ENCODE measurements at places on chromosomes 11 and 22.

DNA sequence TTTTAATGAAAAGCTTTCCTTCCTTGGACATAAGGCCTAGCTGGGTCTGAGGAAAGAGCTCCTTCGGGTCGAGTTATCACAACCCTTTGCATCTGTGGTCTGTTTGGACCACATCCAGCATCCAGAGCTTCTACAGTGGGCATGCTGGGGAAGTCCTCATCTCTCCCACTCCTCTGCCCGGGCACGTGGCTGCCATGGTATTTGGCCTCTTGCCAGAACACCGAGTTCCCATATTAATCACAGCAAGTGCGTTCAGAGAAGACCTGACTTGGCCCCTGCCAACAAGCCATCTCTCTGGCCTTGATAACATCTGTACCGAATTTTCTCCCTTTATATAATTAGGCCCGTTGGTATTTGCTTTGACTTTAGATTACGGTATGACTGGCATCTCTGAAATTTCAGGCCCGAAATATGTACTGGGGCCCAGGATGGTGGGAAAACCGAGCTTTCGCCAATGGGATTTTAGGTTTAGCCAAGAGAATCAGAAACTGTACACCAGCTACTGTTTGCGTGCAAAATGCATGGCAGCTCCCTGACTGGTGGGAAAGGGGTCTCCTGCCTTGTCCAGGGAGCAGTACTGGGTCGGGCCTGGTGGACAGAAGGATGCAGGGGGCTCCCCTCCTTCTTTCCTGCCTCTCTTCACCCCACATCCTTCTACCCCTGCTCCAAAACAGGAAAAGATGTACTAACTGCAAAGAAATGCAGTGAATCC is 90.0 kb downstream of the MICAL2 start:
- no peak for DNase-seq

- DNase-seq: no peak
Observed at GRCh38 chr22:39179841-39180335, 27.4 kb upstream of the CBX7 start.

DNA sequence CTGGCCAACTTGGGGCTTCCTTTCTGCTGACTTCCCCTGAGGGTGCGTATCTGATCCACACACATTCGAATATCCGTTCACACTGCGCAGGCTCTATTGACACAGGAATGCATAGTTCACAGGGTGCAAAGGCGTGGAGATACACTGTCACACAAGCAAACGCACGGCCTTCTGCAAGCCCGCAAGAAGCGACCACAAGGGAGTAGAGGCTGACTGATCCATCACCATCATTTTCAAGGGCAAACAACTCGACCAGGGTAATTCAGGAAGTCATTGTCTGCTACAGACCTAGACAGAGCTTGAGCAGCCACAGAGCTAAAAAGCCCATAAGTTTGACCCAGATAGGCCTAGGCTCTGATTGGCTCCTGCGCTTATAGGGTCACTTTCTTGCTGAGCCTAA is 392.3 kb downstream of the MN1 start:
- DNase-seq: no peak

DNA sequence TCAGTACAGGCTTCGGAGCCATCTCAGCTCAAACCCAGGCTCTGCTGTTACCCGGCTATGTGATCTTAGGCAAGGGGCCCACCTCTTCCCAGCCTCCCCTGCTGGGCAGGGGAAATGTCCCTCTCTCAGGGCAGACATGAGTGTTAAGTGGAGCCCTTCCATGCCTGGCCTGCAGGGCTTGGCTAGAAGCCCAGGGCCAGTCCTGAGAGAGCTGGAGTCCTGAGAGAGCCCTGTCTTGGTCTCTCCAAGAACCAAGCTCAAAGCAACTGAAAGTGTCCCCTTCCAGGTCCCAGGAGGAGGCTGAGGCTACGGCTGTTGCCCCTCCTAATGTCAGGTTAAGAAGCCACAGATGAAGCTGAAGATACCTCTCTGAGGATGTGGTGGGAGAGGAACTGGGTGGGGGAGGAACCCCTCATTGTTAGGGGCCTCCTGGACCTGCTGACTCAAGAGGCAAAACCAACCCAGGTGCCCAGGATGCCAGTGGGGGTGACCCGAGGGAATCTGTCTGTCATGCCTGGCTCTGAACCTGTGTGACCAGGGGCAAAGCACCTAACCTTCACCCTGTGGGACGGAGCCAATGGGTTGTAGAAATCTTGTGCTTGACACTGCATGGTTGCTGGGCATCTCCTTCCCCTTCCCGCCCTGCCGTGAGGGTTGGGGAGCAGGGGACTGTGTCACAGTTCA is 4.2 kb downstream of the ZP1 start:
- DNase-seq: peak; percentile 17

DNA sequence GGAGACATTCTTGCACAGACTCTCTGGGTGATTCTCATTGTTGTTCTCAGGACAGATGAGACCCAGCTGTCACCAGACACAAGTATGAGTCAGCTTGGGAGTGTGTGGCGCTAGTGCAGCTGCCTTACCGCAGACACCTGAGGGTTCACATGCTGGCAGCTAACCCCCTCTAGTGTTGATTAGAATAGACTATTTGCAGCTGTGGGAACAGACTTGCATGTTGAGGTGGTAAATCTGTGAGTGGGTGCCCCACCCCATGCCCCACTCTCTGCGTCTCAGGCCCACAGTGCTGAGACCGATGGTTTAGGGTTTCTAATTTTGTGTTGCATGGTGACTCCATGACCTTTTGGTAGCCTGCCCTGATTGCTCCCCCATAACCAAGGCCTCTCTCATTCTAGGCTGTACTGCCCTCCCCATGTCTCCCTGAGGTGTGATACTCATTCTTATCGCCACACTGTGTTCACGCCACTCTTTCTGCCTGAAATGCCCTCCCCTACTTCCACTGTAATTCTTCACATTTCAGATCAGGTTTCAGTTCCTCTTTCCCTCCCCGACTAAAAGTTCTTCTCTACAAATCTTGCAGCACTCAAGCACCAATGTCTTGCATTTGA is 73.7 kb upstream of the KIRREL3 start:
- DNase-seq: no peak

- no peak for DNase-seq
Observed at GRCh38 chr11:95134491-95134890, 44.8 kb downstream of the ENDOD1 start.

GRCh38 chr22:33821290-33821689 is 99.0 kb downstream of the LARGE1 start:
- DNase-seq: no peak
